A673 (cell line): ENCODE measurements at places on chromosomes 3 and 15. TPM values are rescaled to one million over a fixed set of nuclear protein-coding genes. Genes with fewer than 3 reads are reported as not detected.

Gene EMC7
- 68.7 and 81.2 TPM in 2 replicates for total RNA-seq

Gene BMF
- 18.5 and 29.9 TPM in 2 replicates for total RNA-seq

Gene GASK1A
- 1.4 and 1.9 TPM in 2 replicates for total RNA-seq

Gene UBL7
- total RNA-seq: 72.5 and 74.7 TPM in 2 replicates

Gene SLC6A20
- not detected in 2 replicates for total RNA-seq

Gene CSK
- total RNA-seq: 90.8 and 103 TPM in 2 replicates

Gene CACNA2D2
- total RNA-seq: 0.17 and 0.68 TPM in 2 replicates

Gene DAZL
- not detected in 2 replicates for total RNA-seq

- H3K4me3 ChIP-seq: no peak overlapping the region
- DNase-seq: peak; percentile 83
Measured at GRCh38 chr15:98311566-98312188, 336.7 kb upstream of the IGF1R start.

DNA sequence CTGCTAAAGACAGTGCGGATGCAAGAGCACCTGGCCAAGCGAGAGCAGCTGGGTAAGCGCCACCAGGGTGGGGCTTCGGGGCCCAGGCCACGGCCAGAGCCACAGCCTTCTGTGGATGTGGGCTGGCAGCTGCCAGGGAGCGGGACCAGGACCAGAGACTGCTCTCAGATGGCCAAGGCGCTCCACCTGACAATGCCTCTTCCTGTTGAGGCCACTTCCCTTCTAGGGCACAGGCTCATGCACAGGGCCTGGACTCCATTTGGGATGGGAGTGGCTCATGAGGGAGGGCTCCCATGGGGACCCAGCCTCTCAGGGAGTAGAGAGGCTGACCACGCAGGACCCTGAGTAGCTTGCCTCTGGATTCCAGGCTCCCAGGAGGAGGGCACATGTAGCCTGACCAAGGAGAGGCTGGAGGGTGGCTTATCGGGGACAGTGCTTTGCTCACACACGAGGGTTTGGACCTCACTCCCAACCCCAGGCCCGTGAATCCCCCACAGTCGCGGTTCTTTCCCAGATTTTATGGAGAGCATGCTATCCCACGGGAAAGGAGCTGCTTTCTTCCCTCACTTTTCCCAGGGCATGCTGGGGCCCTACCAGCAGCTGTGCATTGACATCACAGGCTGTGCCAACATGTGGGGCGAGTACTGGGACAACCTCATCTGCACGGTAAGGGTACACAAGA lies 25.1 kb downstream of the ACAA1 start:
- no peak overlapping the region for H3K4me3 ChIP-seq
- no peak overlapping the region for H3K27ac ChIP-seq
- no peaks in the 10 kb centered on the region for H3K27me3 ChIP-seq
- H3K4me1 ChIP-seq: no peaks in the 10 kb centered on the region
- H3K36me3 ChIP-seq: no peaks in the 10 kb centered on the region

DNA sequence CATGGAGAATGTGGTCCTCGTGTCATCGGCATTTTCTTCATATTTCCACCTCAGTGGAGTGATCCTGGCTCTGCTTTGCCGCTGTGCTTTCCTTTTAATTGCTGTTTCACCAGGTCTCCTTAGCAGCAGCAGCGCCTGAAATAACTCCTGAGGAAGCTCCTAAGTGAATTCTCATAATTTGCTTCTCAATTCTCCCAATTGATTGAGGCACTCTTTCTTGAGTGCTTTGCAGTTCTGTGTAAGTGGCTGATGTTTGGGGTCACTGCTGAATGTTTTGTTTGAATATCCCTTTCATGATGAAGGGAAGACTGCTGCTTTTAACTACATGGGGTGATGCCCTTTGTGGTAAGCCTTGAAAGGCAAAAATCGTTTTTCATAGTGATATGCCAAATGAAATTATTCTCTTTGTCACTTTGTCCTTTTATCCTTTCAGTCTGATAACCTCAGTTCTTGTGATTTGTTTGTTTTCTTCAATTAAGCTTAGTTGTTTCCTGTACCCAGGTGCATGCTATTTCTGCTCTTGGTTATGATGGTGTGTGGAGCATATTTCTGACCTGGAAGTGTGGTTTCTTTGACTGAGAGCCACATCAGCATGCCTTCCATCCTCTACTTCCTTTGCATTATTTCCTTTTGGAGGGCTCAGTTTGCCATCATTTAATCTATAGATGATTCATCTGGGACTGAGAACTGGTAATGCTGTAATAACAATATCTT lies 36.7 kb downstream of the HMG20A start:
- H3K4me3 ChIP-seq: no peak overlapping the region
- H3K27ac ChIP-seq: no peak overlapping the region
- peaks cover 11% of the 10 kb centered on the region for H3K36me3 ChIP-seq
- H3K4me1 ChIP-seq: peaks cover 17% of the 10 kb centered on the region
- no peaks in the 10 kb centered on the region for H3K27me3 ChIP-seq

GRCh38 chr3:93969443-93969842 lies 4.3 kb downstream of the PROS1 start:
- H3K4me3 ChIP-seq: no peak overlapping the region
- DNase-seq: peak; percentile 68

GRCh38 chr3:117510396-117510795 lies 800.8 kb downstream of the TUSC7 start:
- no peaks in the 10 kb centered on the region for H3K4me1 ChIP-seq
- no peak overlapping the region for H3K4me3 ChIP-seq
- no peaks in the 10 kb centered on the region for H3K36me3 ChIP-seq

- no peak overlapping the region for H3K4me3 ChIP-seq
- no peak for DNase-seq
- no peaks in the 10 kb centered on the region for H3K27me3 ChIP-seq
- H3K36me3 ChIP-seq: no peaks in the 10 kb centered on the region
Measured at GRCh38 chr3:48891606-48892005, 7.1 kb downstream of the SLC25A20 start.

DNA sequence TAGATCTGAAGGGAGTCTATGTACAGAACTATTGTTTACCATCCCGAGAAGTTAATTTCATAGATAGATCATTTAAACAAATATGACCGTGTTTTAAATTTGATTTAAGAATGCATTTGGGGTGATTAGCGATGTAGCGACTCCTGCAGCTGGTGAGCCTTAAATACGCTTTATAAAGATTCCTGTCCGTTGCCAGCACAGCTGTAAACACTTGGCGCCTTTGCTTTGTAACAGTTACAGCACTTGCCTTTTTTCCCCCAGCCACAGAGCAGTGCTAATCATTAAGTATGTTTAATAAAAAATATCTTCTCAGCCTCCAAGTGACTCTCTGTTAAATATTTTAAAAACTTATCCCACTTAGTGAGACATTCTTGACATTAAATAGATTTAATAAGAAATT lies 333.8 kb downstream of the FEZF2 start:
- H3K27me3 ChIP-seq: no peaks in the 10 kb centered on the region
- no peak overlapping the region for H3K27ac ChIP-seq
- no peak overlapping the region for H3K4me3 ChIP-seq
- H3K36me3 ChIP-seq: no peaks in the 10 kb centered on the region

- no peaks in the 10 kb centered on the region for H3K4me1 ChIP-seq
- H3K36me3 ChIP-seq: no peaks in the 10 kb centered on the region
- DNase-seq: no peak
- H3K27me3 ChIP-seq: no peaks in the 10 kb centered on the region
- no peak overlapping the region for H3K4me3 ChIP-seq
- H3K27ac ChIP-seq: no peak overlapping the region
Measured at GRCh38 chr3:37920156-37920699, 58.5 kb downstream of the CTDSPL start.

GRCh38 chr15:70426096-70426821 lies 328.5 kb upstream of the TLE3 start:
- no peak overlapping the region for H3K27ac ChIP-seq
- no peaks in the 10 kb centered on the region for H3K27me3 ChIP-seq
- no peak overlapping the region for H3K4me3 ChIP-seq

GRCh38 chr3:84586427-84586826 lies 372.4 kb upstream of the CADM2 start:
- no peak for DNase-seq
- H3K27ac ChIP-seq: no peak overlapping the region
- no peak overlapping the region for H3K4me3 ChIP-seq
- no peaks in the 10 kb centered on the region for H3K4me1 ChIP-seq
- no peaks in the 10 kb centered on the region for H3K27me3 ChIP-seq

GRCh38 chr3:66036586-66037148 lies 2.1 kb downstream of the MAGI1 start:
- no peaks in the 10 kb centered on the region for H3K4me1 ChIP-seq
- no peaks in the 10 kb centered on the region for H3K36me3 ChIP-seq
- H3K27me3 ChIP-seq: no peaks in the 10 kb centered on the region

DNA sequence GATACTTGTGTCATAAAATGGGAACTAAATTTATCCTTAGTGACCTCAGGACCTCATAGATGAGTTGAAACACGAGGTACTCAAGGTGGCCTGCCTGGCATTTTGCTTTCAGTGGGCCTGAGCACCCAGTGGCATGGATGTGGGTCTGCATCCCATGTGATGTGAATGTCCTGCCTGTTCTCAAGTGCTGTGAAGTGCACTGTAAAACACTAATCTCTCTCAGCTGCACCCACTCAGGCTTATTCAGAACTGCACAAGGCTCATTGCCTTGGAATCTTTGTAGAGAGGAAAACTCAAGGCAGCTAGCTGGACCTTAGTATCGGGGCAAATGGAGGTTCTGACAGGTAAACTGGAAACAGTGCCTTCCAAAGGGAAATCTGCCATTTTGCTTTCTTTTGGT lies 767.0 kb downstream of the TUSC7 start:
- H3K27me3 ChIP-seq: no peaks in the 10 kb centered on the region
- no peak overlapping the region for H3K27ac ChIP-seq
- DNase-seq: no peak
- no peaks in the 10 kb centered on the region for H3K36me3 ChIP-seq
- no peaks in the 10 kb centered on the region for H3K4me1 ChIP-seq
- no peak overlapping the region for H3K4me3 ChIP-seq

DNA sequence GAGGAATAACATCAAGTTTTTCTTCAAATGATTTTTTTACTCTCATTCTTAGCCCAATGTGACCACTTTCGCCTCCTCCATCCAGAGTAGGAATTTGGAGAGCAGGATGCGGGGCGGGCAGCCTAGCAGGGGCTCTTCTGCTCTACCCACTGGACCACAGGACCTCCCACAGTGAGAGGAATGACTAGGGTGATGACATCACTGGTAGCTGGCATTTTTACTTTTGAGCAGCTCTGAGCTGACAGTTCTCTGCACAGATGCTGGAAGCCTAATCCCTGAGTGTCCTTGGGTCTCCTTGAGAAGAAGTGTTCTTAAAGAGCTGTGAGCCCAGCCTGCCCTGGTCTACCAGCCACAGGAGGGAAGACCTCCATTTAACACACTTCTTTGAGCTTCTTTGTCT lies 1.4 kb upstream of the HCN4 start:
- H3K4me3 ChIP-seq: no peak overlapping the region
- H3K36me3 ChIP-seq: no peaks in the 10 kb centered on the region
- peaks cover 14% of the 10 kb centered on the region for H3K4me1 ChIP-seq
- H3K27me3 ChIP-seq: peaks cover 72% of the 10 kb centered on the region
- peak; percentile 37 for DNase-seq

- H3K27ac ChIP-seq: no peak overlapping the region
- H3K27me3 ChIP-seq: no peaks in the 10 kb centered on the region
- H3K4me3 ChIP-seq: no peak overlapping the region
- no peak for DNase-seq
Measured at GRCh38 chr15:57463360-57463759, 87.1 kb downstream of the CGNL1 start.

GRCh38 chr3:140447136-140447535 lies 230.7 kb upstream of the TRIM42 start:
- no peak for DNase-seq
- H3K27ac ChIP-seq: no peak overlapping the region
- no peaks in the 10 kb centered on the region for H3K27me3 ChIP-seq
- no peaks in the 10 kb centered on the region for H3K36me3 ChIP-seq

- H3K36me3 ChIP-seq: no peaks in the 10 kb centered on the region
- no peak overlapping the region for H3K4me3 ChIP-seq
- H3K27ac ChIP-seq: no peak overlapping the region
- no peak for DNase-seq
- H3K27me3 ChIP-seq: no peaks in the 10 kb centered on the region
- no peaks in the 10 kb centered on the region for H3K4me1 ChIP-seq
Measured at GRCh38 chr3:160053048-160053391, 64.4 kb downstream of the IL12A start.

GRCh38 chr3:108442281-108442680 lies 68.1 kb downstream of the MYH15 start:
- peak overlapping the region; percentile 59 for H3K27ac ChIP-seq
- no peaks in the 10 kb centered on the region for H3K27me3 ChIP-seq
- no peak overlapping the region for H3K4me3 ChIP-seq
- H3K36me3 ChIP-seq: no peaks in the 10 kb centered on the region

GRCh38 chr15:41603941-41604911 lies 45.2 kb downstream of the TYRO3 start:
- H3K27me3 ChIP-seq: no peaks in the 10 kb centered on the region
- peaks cover 8% of the 10 kb centered on the region for H3K4me1 ChIP-seq
- DNase-seq: peak; percentile 82
- no peak overlapping the region for H3K4me3 ChIP-seq
- no peak overlapping the region for H3K27ac ChIP-seq

GRCh38 chr3:115814006-115814405 lies 190.7 kb downstream of the GAP43 start:
- H3K27me3 ChIP-seq: no peaks in the 10 kb centered on the region
- DNase-seq: no peak
- no peaks in the 10 kb centered on the region for H3K36me3 ChIP-seq
- H3K27ac ChIP-seq: no peak overlapping the region
- no peak overlapping the region for H3K4me3 ChIP-seq

- H3K4me3 ChIP-seq: no peak overlapping the region
- DNase-seq: peak; percentile 7
- no peaks in the 10 kb centered on the region for H3K27me3 ChIP-seq
- no peaks in the 10 kb centered on the region for H3K4me1 ChIP-seq
Measured at GRCh38 chr15:60620708-60621107, 141.8 kb upstream of the ICE2 start.

DNA sequence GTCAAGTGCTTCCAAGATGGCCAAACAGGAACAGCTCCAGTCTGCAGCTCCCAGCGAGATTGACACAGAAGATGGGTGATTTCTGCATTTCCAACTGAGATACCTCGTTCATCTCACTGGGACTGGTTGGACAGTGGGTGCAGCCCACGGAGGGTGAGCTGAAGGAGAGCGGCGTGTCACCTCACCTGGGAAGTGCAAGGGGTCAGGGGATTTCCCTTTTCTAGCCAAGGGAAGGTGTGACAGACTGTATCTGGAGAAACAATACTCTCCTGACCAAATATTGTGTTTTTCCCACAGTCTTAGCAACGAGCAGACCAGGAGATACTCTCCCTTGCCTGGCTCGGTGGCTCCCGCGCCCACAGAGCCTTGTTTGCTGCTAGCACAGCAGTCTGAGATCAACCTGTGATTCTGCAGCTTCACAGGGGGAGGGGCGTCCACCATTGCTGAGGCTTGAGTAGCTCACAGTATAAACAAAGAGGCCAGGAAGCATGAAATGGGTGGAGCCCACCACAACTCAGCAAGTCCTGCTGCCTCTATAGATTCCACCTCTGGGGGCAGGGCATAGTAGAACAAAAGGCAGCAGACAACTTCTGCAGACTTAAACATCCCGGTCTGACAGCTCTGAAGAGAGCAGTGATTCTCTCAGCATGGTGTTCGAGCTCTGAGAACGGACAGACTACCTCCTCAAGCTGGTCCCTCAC lies 293.5 kb upstream of the SUCLG2 start:
- no peak overlapping the region for H3K4me3 ChIP-seq
- DNase-seq: no peak
- no peaks in the 10 kb centered on the region for H3K4me1 ChIP-seq
- H3K27ac ChIP-seq: no peak overlapping the region
- H3K27me3 ChIP-seq: no peaks in the 10 kb centered on the region
- H3K36me3 ChIP-seq: no peaks in the 10 kb centered on the region

GRCh38 chr15:34927726-34928125 lies 41.8 kb downstream of the AQR start:
- no peaks in the 10 kb centered on the region for H3K27me3 ChIP-seq
- H3K4me3 ChIP-seq: no peak overlapping the region
- H3K27ac ChIP-seq: no peak overlapping the region
- no peaks in the 10 kb centered on the region for H3K4me1 ChIP-seq
